ENCODE measurements at places on chromosomes 11 and 22.

DNA sequence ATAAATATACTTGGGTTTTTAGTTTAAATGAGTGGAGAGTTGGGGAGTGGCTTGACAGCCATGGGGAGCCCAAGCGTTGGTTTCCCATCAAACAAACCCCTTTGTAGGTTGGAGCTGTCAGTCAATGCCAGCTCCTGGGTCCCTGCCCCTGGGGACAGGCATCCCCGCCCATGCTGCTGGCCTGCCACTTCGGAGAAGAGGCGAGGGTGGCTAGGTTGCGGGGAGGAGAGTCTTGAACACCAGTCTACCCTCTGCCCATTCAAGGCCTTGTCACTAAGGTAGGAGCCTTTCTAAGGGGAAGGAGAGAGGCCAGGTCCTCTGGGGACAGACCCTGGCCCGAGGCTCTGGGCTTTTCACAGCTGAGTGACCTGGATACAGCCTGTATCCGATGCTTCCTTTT is 211.9 kb upstream of the CADM1 start:
- no peak for DNase-seq

GRCh38 chr22:38467904-38468442 is at the start of gene KDELR3:
Gene KDELR3, plus strand, starts transcription at chr22:38468096. Its CDS starts 138 bp downstream, at chr22:38468234.
- peak; percentile 81 for DNase-seq

GRCh38 chr11:116928845-116929244 is 91.4 kb upstream of the APOA1 start:
- no peak for DNase-seq

- no peak for DNase-seq
These were observed 76.0 kb downstream of the TRIM29 start for GRCh38 chr11:120061761-120062560.

GRCh38 chr11:17699147-17700114 is 19.9 kb upstream of the MYOD1 start:
- DNase-seq, result no peak

DNA sequence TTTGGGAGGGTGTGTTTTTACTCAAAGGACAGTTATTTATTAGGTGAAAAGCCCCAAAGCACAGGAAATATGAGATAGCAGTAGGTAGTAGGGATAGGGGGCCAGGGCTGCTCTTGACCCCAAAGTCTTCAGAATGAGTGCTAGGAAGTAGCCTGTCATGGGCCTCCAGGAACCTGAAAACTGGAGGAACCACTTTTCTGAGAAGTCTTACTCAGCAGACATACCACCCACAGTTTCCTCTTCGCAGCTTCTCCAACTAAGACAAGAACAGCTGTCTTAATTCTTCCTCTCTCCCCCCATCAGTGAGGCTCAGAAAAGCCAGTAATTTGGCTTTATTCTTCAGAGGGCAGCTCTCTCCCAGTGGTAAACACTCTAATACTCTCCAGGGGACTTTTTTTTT is 84.0 kb upstream of the CTSC start:
- peak; percentile 58 for DNase-seq

DNA sequence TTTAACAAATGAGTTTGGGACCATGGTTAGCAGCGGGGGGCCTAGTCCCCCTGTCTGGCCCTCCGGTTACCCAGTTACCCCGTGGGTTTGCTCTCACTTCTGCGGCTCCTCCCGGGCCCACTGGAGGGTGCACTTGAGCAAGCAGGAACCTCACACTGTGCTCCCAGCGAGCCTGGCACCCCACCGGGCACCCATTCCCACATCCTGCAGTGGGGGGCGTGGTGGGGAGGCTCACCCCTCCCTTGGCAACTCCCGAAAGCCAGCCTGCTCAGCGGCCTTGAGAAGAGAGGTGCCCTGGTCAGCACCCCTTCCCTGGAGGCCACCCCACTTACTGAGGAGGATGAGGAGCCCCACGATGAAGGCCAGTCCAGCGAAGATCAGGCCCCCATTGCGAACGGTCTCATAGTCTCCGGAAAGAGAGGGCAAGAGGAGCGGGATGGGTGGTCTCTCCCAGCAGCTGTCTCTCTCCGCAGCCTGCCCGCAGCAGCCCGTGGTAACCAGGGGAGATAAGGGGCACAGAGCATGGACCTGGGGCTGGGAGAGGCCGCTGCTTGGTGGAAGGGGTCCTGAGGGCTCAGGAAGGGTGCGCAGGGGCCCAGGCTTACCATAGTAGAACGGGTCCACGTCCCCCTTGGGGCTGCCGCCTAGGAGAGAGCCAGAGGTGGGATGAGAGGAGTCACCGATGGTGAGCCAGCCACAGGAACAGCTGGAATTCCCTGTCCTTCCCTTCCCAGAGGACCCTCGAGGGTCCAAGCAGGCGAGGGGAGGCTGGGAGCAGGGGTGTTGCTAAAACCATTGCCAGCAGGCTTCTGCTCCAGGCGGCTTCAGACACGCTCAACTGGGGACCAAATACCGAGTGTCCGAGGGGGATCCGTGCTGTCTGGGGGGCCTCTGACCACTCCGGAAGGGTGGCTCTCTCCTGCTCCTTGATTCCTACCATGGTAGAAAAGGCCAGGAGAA is 2.2 kb downstream of the FXYD2 start:
- DNase-seq, result peak; percentile 81

DNA sequence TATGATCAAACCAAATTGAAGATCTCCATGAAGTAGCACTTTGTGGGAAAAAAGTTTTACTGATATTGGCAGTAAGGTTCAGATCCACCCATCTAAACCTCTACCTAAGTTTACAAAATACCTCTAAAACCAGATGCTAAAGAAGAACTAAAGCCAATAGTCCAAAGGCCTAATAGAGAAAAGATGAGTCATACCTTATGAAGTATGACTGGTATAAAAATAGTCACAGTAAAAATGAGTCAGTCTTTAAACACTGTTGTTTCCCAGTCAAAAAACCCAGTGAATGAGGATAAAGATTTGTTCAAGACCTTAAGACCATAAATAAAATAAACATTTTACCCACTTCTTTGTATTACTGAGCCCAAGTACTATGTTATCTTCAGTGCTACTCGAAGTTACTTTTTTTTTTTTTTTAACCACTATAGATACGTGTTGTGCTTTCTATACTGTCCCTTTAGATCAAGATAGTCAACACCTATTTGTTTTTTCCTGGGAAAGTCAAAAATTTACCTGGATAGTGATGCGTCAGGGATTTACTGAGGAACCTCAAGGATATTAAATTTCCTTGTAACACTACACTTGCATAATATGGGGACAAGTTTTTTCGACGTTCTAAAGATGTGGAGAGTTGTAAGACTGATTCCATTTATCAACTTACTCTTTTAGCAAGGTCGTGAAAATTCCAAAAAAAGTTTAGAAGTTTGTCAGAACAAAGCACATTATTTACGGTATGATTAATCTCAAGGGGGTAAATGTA is 87.3 kb downstream of the CCDC73 start:
- DNase-seq, result no peak

GRCh38 chr11:116698080-116698479 is 74.7 kb downstream of the BUD13 start:
- no peak for DNase-seq

DNA sequence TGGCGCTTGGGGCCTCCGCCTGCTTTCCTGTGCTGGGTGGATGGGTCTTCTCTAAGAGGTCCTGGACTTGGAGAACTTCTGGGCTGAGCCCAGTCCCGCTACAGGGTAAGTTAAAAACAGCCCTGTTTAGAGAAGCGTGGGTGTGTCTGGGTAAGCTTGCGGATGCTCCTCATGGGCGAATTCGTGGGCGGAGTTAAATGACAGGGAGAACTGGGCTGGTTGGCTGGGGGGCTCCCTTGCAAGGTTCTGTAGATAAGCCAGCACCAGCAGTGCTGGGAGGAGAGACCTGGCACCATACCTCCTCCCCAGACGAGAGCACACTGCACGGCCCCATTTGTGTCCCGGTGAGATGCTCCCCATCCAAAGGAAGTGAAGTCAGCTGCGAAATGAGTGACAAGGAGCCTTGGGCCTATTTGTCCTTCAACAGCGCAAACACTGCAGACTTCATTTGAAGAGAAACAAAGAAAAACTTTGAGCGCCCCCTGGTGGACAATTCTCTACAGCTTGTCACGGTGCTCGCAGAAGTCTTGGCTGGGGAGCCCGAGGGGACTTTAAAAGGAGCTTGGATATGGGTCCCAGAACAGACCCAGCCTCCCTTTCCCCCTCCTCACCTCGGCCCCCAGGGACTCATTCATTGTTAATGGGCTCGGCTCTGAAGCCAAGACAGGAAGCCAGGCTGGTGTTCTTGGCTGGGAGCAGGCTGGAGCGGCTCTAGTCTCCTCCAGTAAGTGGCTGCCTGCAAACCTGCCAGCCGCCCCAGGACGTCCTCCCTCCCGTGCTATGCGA is 39.5 kb downstream of the TP53I11 start:
- peak; percentile 88 for DNase-seq

DNA sequence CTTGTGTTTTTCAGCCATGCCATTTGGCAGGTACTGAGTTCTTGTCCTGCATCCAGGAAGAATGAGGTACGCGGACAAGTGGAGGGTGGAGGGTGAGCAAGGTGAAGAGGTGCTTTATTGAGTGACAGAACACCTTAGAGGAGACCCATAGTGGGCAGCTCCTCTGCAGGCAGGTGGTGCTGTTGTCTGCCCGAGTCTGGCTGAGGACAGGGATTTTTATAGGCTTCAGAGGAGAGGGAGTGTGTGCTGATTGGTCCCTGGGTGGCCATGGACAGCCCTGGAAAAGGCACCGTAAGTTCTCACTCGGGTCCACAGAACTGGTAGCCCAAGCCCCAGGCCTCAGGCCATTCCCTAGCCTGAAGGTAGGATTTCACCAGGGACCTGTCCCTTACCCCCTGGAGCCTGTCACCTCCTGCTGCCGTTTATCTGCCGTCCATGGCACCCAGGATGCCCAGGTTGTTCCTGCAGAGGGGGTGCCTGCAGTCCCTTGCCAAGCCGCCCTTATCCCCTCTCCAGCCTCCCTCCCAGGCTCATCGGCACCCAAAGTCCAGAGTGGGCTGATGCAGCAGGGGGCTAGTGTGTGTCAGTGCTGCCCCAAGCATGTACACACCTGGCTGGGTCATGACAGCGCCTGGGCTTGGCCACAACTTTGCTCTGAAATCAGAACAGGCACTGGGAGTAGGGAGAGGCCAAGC is 213.6 kb downstream of the LRRC4C start:
- no peak for DNase-seq

DNA sequence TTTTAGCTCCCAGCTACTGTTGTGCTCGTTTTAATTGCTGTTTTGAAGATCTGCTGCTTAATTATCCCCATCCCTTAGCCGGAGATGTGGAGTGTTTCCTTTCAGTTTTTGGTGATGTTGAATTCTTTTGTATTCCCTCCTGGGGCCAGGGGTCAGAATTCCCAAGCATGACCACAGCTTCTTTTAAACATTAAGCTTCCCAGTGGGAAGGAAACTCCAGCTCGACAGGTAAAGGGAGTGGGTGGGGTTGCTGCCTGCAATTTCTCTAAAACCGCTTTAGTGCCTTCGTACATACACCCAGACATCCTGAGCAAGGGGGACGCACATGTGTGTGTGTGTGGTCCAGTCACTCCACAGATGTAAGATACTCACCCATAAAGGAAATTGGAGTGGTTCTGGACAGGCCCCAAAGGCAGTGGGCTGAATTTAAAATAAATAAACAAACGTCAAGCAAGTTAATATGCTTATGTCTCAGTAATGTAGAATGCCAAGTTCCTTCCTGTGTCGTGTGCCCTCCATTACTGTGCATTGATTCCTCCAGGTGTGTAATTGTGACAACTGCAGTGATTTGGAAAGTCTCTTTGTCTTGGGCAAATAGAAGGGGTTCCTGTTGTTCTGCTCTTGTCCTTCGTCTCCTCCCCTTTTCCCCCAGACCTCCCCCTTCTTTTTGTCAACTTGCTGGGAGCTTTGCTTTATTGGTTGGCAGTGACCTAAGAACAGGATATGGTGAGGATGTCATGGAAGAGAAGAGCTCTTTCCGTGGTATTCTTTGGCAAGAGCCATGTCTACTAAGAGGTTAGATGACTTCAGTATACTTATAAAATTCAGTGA is 19.2 kb upstream of the ADSL start:
- no peak for DNase-seq

GRCh38 chr11:106473089-106473722 is 395.7 kb downstream of the AASDHPPT start:
- DNase-seq, result no peak

- DNase-seq, result no peak
These were observed 163.8 kb downstream of the CWF19L2 start for GRCh38 chr11:107293677-107294344.

- no peak for DNase-seq
These were observed 5.0 kb upstream of the UVRAG start for GRCh38 chr11:75809991-75810390.

GRCh38 chr11:114942207-114942606 is 263.9 kb downstream of the NXPE2 start:
- no peak for DNase-seq

DNA sequence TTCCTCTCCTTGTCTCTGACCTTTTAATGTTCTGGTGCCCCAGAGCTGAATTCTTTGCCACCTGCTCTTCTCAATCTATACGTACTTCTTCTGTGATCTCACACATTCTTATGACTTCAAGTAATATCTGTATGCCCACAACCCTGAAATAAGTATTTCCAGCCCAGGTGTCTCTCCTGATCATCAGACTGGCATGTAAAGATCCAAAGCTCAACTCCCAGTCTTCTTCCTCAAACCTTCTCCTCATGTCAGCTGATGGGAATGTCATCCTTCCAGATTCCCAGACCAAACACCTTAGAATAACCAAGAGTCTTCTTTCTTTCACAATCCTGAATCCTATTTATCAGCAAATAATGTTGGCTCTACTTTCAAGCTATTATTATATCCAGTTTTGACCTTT is 9.3 kb downstream of the MS4A3 start:
- no peak for DNase-seq

GRCh38 chr11:64023712-64024710 is 11.7 kb upstream of the FLRT1 start:
- DNase-seq, result no peak

DNA sequence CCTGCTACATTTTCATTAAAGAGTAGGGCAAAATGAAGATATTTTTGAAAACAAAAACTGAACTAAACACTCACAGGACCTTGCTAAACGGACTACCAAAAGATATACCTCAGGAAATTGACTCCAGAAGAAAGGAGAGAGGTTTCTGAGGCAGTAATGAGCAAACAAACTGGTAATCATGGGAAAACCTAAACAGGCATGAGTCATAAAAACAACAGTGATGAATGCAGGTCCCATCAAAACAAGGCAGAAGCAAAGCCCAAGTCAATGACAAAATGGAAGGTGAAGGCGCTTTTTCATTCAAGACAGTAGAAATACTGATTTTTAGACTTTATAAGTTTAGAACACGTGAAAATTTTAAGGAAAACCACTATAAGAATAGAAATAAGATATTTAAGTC is 104.5 kb downstream of the EFCAB6 start:
- DNase-seq, result no peak

GRCh38 chr22:50676661-50677492 is 4.3 kb downstream of the SHANK3 start:
- no peak for DNase-seq

DNA sequence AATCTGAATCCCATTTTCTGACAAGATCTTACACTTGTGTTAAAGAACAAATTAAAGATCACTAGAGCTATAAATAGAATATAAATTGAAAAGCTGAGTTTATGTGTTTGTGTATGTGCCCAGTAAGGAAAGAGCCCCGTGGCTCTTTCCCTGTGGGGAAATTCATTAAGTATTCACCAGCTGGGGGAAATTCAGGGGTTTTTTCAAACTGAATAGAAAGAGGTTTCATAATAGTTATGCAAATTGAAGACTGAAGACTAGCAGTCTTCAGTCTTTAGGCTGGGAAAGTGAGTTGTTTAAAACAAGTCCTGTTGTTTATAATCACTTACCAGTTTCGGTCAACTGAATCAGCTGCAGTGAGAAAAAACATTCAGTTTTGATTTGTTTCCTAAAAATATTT is 11.3 kb upstream of the MS4A7 start:
- DNase-seq, result no peak

GRCh38 chr11:122617297-122617696 is 38.2 kb upstream of the UBASH3B start:
- no peak for DNase-seq

- DNase-seq, result no peak
These were observed 3.0 kb downstream of the PRG2 start for GRCh38 chr11:57387289-57388030.
